ENCODE measurements at places on chromosomes 2 and 18. TPM values are rescaled to one million over a fixed set of nuclear protein-coding genes. Genes with fewer than 3 reads are reported as not detected.

PARD3B gene
- total RNA-seq, result 3.5 TPM

TET3 gene
- total RNA-seq, result 19.9 TPM

ADD2 gene
- total RNA-seq, result 138 TPM

DSG3 gene
- total RNA-seq, result not detected

IL36B gene
- not detected for total RNA-seq

MAP3K19 gene
- total RNA-seq, result not detected

MORN2 gene
- 7.6 TPM for total RNA-seq

- peaks cover 26% of the 10 kb centered on the region for H3K36me3 ChIP-seq
- H3K27me3 ChIP-seq, result no peaks in the 10 kb centered on the region
- no peak for DNase-seq
- no peak overlapping the region for H3K27ac ChIP-seq
- no peaks in the 10 kb centered on the region for H3K4me1 ChIP-seq
These were observed 111.5 kb downstream of the MTCL1 start for GRCh38 chr18:8816816-8817215.

DNA sequence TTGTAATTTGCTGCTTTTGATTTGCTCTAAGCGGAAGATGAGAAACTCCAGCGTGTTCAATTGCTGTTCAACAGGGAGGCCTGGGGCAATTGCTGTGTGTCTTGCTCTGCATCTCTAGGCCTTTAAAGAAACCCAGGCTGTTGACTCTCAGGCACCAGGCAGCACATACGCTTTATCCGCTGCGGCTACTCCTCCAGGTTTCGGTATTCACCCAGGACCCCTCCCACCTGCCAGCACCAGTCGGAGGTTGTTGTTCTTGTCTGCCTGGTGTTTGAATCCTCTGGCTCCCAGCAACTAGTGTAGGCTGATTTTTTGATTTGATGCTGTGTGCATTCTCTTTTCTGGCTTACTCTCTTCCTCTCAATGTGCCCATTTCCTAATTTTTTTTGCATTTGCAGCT is 383.1 kb downstream of the TSN start:
- DNase-seq, result peak; percentile 48
- H3K36me3 ChIP-seq, result no peaks in the 10 kb centered on the region
- H3K27ac ChIP-seq, result no peak overlapping the region
- H3K4me1 ChIP-seq, result no peaks in the 10 kb centered on the region

GRCh38 chr2:58891828-58892377 is 650.8 kb upstream of the FANCL start:
- no peak overlapping the region for H3K4me3 ChIP-seq
- no peak overlapping the region for H3K27ac ChIP-seq
- no peak for DNase-seq
- no peaks in the 10 kb centered on the region for H3K27me3 ChIP-seq
- H3K4me1 ChIP-seq, result no peaks in the 10 kb centered on the region
- no peaks in the 10 kb centered on the region for H3K36me3 ChIP-seq

DNA sequence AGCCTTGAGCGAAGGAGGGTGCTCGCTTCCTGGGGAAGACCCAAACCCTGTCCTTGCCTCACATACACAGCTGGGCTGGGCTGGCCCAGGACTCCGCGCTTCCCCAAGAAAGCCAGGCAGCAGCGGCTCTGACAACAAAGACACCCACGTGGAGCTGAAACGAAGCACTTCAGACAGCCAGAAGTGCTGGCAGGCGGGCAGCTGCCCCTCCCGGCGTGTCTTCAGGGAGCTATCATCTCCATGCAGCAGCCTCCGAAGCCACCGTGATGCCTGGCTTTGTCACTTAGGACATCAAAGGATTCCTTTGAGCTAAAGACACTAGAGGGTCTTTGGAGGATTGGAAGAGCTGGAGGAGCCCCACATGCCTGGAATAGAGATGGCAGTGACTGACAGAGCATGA is 35.2 kb downstream of the C1QL2 start:
- H3K27me3 ChIP-seq, result no peaks in the 10 kb centered on the region
- no peak for DNase-seq
- no peak overlapping the region for H3K27ac ChIP-seq

- H3K4me3 ChIP-seq, result no peak overlapping the region
- no peaks in the 10 kb centered on the region for H3K36me3 ChIP-seq
- H3K27ac ChIP-seq, result no peak overlapping the region
- no peaks in the 10 kb centered on the region for H3K27me3 ChIP-seq
- H3K4me1 ChIP-seq, result peaks cover 23% of the 10 kb centered on the region
- no peak for DNase-seq
These were observed 17.1 kb downstream of the HS6ST1 start for GRCh38 chr2:128301501-128301966.

Measured in GM23338 (cell line).